ENCODE measurements at places on chromosomes 2 and 18.

DNA sequence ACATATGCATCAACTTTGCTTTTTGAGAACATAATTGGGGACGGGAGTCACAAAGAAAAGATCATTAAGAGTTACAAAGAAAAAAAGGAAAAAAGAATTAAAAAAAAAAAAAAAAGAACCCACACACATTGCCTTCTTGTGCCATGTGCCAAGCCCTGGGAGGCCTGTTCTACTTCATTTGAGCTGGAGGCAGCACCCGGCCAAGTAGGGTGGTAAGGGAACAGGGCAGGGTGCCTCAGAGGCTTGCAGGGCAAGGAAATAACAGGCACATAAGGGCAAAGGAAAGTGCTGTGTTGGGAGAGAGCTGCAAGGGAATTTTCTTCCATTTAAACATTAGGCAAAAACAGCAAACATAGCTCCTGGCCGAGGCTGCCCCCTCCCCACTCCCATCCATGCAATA, 418.0 kb downstream of the TMEM182 start:
- DNase-seq: no peak

GRCh38 chr2:85888684-85889626, at the start of gene ST3GAL5:
Gene ST3GAL5 (minus strand): TSS chr2:85888990. CDS start chr2:85888905, 85 bp downstream.
- peak; percentile 87 for DNase-seq

DNA sequence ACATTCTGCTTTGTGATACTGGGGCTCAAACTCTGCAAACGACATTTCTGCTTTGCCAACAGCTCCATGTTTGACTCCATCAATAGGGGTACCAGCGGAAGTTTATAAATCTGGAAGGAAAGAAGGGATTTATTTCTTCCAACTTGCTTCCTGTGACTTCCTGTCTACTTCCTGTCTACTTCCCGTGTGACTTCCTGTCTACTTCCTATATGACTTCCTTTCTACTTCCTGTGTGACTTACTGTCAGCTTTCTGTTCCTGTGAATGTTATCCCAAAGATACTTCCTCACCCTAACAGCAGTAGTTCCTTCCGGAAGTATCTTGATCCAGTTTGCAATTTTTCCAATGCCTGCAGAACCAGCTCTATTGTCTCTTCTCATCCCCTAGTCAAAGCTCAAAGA, 52.0 kb upstream of the MBOAT2 start:
- no peak for DNase-seq

GRCh38 chr18:23172591-23173380, 37.5 kb downstream of the CABLES1 start:
- DNase-seq: no peak

DNA sequence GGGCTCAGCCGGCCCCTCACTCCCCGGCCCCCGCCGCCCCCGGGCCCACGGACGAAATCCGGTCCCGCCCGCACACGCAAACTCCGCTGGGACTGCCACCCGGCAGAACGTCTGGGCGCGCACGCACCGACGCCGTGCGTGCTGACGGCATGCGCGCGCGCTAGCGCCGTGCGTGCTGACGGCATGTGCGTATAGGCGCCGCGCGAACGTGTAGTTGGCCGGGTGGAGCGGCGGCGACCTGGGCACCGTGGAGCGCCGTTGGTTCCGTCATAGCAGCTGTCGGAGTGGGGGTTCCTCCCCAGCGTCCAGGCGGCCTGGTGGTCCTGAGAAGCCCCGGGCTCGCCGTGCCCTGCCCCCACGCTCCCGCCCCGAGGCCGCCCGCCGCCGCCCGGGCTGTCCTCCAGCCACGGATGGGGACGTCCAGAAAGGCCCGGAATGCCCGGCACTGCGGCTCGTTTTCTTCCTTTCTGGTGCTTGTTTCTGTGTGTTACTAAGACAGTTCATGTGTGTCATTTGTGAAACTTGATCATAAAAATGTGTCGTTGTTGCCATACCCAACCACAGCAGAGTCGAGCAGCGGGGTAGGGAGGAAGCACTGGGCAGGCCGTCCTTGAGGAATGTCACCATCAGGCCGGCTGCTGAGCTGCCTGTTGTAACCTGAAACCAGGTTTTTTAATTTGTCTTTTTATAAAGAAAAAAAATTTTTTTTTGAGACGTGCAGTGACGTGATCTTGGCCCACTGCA, at the start of gene TXNL4A:
TXNL4A (minus strand) TSS at position 113 of the 744 bp plus-strand sequence. CDS start 171 bp downstream, outside the sequence.
- peak; percentile 81 for DNase-seq

DNA sequence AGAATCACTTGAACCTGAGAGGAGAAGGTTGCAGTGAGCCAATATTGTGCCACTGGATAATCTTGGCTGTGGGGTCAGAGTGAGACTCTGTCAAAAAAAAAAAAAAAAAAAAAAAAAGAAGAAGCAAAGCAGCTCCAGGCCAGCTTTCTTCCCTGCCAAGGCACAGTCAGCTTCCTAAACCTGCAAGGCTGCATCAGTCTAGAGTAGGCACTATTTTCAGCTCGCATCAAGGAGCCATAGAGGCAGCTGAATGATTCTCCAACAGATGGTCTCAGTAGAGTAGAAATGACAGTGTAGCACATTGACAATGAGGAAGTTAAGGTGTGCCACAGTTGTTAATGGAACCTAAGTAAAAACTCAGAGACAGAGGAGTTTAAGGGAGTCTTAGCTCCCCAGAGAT, 35.6 kb downstream of the BMP10 start:
- no peak for DNase-seq

DNA sequence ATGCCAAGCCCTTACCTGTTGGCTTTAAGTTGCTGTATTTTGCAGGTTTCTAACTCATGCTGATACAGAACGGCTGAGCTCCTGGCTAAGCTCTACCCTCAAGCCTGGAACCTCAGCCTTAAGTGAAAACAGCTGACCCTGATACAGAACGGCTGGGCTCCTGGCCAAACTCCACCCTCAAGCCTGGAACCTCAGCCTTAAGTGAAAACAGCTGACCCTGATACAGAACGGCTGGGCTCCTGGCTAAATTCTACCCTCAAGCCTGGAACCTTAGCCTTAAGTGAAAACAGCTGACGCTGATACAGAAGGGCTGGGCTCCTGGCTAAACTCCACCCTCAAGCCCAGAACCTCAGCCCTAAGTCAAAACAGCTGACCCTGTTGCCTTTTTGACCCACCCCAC, 17.6 kb upstream of the DNER start:
- no peak for DNase-seq

DNA sequence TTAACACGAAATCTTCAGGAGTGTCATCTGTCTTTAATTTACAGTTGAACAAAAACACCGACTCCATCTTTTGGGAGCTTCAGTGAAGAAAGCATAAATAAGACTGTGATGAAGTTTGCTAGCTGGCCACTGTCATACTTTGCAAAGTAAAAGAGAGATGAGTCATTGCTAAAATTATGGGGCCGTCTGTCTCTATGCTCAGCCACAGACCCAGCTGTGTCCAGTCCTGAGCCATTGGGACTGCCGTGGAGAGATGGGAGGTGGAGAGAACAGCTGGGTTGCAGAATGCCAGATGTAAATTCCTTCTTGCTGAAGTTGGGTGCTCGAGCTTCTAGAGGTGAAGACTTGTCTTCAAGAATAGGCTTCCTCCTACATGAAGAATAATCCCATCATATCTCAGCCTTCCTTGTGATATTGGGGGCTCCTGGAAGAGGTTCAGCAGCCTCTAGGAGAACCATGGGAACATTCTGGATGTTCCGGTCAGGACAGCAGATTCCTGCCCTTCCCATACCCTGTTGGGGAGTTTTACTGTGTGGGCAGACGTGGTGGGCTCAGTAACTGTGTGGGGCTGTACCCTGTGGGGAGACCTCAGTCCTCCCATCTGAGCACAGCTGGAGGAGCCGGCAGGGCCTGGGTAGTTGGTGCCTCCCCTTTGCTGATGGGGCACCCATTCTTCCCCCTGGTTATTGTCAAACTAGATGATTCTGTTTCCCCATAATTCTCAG, 71.1 kb downstream of the LDLRAD4 start:
- no peak for DNase-seq

- DNase-seq: no peak
Measured at GRCh38 chr2:204842661-204843485, 297.6 kb downstream of the PARD3B start.

- peak; percentile 56 for DNase-seq
Measured at GRCh38 chr2:106582148-106583143, 95.3 kb downstream of the CD8B2 start.

DNA sequence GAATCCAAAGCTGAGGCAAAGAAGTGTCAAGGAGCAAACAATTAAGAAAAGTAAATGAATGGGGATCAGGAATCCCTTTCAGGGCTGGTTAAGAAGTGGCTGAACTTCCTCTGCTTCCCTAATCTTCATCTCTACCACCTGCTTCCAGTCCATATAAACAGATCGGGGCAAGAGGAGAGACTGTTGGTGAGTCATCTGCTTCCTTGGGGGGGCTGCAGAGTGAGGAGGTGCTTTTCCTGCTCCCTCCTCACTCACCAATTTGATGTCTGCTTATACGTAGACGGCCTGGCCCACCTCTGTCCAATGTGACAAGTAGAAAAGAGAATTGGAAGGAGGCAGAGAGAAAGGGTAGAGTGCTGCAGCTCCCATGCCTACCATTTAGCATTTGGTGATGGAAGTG, 68.4 kb downstream of the NAB1 start:
- no peak for DNase-seq

GRCh38 chr2:160901613-160902012, 258.6 kb upstream of the TANK start:
- DNase-seq: no peak
